ENCODE measurements at places on chromosomes 13 and 19. TPM values are rescaled to one million over a fixed set of nuclear protein-coding genes. Genes with fewer than 3 reads are reported as not detected.
A peak's percentile ranks its signal among the peaks of the same experiment; 100 is the strongest.

DNA sequence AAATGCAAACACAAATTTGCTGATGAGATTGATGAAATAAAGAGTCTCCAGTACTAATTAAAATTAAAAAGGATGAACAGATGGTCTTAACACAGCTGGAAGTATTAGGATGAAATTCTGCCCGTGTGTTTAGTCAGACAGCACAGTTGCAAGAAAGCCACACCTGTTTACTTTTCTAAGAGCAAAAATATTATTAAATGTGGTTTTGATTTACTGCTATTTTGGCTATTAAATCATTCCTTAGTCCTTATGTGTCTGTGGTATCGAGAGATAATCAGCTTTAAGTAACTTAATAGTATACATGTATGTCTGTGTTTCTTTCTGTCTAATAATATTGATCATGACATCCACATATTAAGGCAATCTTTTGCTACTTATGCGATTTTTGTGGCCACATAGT is 494.9 kb downstream of the GPC6 start:
- no peak for DNase-seq

DNA sequence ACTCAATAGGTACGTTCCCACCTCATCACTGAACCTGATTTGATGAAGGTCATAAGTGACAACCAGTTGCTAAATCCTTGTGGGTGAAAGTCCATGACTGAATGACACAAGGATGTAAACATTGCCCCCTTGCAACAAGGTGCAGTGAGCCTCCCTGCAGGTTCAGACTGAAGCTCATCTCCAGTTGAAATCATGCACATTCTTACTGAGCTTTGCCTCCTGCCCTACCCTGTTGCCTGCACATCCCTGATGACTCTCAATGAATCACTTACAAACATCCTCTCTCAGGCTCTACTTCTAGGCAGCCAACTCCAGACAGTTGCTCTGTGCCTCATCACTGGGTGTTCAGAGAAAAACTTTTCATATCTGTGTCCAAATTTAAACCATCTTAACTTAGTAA is 42.5 kb upstream of the ARGLU1 start:
- peak; percentile 17 for DNase-seq

GRCh38 chr13:90838317-90838960 is 509.0 kb upstream of the MIR17HG start:
- no peak for DNase-seq

The ZNF600 gene
- total RNA-seq = 3.8 TPM

The ELSPBP1 gene
- total RNA-seq = not detected

DNA sequence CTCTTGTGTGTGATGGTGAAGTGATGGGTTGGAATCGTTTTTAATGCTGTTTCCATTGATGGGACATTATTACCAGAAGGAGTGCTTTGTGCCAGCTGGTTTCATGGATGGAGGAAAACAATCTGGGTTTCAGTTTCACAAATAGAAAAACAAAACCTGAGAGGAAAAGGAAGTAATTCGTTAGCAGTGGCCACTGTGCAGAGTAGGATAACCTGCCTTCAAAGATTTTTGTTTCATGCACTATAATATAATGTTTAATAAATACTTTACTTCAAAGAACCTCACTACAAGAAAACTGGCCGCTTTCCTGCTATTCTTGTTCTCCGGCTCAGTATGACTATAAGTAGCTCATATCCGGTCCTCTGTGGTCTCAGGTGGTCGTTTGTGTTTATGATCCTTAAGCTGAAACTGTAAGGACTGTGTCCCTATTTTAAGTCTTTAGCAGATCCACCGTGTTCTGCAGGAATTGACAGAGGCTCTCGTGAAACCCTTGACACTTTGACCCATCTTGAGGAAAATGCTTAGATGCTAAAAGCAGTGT is 104.7 kb downstream of the GGACT start:
- no peak for DNase-seq

DNA sequence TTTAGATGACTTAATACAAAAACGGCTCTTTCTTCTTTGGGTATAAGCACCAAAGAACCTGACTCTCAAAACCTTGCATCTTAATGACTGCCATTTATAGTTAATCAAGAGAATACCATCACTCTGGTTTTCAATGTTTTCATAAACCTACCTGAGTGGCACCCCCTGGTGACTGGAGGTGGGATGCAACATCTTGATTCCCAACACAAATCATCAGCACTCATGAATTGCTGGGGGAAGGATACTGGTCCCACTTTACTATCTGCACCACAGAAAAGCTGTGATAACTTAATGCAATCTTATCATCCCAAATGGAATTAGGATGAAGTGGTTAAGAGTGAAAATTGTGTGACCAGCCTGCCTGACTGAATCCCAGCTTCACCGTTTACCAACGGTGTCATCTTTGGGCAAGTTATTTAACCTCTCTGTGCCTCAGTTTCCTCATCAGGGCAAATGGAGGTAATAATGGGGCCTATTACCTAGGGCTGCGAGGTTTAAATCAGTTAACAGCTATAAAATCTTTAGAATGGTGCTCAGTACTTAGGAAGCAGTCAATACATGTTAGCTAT is 366.4 kb downstream of the KLF12 start:
- DNase-seq = no peak

The UBE2L5 gene
- not detected for total RNA-seq

The DNAAF3 gene
- 0.33 TPM for total RNA-seq

DNA sequence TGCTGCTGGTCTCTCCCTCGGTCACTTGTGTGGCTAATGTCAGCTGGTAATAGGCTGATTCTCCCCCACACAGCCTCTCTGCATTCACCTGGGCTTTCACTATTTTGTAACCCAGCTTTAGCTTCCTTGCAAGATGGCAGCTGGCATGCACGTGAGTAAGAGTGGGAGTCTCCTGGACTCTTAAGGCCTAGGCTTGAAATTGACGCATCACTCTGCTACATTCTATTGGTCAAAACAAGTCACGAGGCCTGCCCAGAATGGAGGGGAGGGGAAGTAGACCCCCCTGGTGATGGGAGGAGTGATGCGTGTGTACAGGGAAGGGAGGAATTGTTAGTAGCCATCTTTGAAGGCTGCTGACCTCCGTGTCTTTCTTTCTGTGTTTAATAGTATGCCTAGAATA is 24.9 kb upstream of the PNMA8B start:
- no peak for DNase-seq

The ZNF878 gene
- total RNA-seq = not detected

The METTL21C gene
- total RNA-seq = 1.8 TPM

- no peak for DNase-seq
Measured at GRCh38 chr19:50315773-50316448, 13.3 kb downstream of the KCNC3 start.

- DNase-seq = no peak
Measured at GRCh38 chr19:22620401-22620800, 13.7 kb upstream of the ZNF492 start.

DNA sequence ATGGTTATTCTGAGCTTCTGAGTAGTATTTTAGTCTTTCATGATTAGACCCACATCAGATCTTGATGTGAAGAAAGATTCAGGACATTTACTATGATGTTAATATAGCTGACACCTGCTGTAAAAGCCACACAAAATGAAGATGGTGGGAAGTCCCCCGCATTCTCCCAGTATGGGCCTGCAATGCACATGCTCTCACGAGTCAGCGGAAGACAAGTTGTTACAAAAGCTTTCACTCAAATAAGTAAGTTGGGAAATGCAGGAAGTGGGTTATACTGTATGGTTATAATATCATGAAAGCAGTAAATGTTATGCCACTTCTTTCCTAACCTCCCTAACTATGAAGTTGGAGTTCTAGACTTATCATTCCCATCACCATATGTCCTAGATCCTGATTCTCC is 171.9 kb downstream of the KLF5 start:
- no peak for DNase-seq

DNA sequence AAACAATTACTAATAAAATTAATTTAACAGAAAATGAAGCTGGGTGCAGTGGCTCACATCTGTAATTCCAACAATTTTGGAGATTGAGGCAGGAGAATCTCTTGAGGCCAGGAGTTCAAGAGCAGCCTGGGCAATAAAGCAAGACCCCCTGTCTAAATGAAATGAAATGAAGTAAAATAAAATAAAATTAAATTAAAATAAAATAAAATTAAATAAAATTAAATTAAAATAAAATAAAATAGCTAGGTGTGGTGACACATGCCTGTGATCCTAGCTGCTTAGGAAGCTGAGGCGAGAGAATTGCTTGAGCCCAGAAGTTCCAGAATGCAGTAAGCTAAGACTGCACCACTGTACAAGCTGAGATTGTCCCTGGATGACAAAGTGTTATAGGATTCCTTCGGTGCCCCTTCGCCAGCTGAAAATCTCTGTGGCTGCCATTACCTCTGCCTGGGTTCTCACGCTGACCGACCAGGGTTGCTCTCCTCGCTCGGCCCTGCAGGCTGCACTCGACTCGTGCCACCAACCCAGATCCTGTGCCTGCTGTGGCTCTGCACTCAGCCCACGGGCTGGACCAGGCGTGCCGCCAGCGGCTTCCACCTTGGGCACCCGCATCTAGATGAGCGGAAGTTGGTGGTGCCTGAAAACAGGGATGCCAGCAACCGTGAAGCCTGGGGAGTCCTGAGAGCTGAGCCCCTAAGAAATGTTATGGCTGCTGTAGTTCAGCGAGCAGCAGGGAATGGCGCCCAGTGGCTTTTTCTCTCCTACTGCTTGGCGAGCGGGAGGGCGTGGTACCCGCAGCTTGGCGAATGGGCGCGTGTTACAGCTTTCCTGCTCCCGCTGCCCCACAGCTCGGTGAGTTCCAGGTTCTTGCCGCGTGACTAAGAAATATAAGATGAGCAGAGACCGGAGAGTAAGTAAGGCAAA is 539.2 kb upstream of the PCDH9 start:
- DNase-seq = no peak

The FSD1 gene
- 7.5 TPM for total RNA-seq

The ATP7B gene
- total RNA-seq = 1.3 TPM

The TMEM221 gene
- not detected for total RNA-seq

Measured in fibroblast of the aortic adventitia (primary cell).